LNCaP clone FGC (cell line): ENCODE measurements at places on chromosomes 1 and 21.
A peak's percentile ranks its signal among the peaks of the same experiment; 100 is the strongest.

DNA sequence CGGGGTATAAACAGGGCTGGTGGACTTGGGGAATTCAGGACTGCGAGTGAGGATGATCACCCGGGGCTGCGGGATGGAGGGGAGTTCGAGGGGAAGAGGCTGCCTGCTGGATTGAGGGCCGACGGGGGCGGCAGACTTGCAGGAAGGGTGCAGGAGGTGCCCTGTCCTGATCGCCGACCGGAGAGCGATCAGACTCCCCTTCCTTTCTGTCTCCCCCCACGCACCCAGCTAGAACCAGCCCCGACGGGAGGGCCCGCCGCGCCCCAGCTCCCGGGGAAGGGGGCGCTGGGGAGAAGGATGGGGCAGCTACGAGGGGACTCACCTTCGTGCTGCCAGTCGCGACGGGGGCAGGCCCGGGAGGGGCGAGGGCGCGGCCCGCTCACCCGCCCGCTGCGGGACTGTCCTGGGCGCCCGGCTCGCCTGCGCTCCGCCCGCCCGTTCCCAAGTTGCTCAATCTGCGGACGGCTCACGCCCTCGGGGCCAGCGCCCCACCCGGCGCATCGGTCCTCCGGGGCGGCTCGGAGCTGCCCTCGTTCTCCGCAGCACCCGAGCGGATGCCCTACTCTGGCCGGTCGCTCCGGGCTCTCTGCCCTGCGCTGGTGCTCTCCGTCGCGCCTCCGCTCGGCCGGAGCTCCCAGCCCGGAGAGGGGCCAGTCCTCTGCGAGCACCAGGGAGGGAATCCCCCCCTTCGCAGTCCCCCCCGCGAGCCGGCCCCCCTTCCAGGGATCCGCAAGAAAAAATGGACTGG lies at the start of gene RSPO1:
Gene RSPO1, minus strand, starts transcription at position 649 of the 748 bp plus-strand sequence. CDS start 5,231 bp downstream, outside the sequence.
- DNase-seq, result no peak

GRCh38 chr21:25904044-25904695 lies 169.4 kb downstream of the GABPA start:
- no peak for DNase-seq

DNA sequence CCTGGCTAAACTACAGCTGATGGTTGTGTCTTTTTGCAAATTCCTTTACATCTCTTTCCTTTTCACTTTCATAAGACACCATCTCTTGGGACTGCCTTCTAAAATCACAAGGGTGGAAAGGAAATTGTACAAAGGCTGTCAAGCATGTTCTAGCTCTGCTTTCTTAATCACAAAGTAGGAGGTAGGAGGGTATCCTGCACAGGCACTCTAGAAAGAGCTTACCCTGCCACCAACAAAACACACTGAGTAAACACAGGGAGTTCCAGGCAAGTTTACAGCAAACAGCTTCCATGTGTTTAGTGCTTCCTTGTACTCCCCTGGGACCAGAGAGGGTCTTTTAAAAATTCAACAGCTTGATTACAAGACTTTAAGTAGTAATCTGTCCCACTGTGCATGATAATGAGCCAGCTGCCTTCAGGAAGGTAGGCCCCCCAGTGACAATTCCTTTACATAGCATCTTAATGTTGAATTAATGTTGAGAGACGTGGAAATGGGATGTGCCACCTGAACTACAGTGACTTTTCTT lies 2.4 kb downstream of the PLPP3 start:
- DNase-seq, result no peak

GRCh38 chr1:109350655-109351054 lies 43.8 kb upstream of the MYBPHL start:
- DNase-seq, result peak; percentile 76

DNA sequence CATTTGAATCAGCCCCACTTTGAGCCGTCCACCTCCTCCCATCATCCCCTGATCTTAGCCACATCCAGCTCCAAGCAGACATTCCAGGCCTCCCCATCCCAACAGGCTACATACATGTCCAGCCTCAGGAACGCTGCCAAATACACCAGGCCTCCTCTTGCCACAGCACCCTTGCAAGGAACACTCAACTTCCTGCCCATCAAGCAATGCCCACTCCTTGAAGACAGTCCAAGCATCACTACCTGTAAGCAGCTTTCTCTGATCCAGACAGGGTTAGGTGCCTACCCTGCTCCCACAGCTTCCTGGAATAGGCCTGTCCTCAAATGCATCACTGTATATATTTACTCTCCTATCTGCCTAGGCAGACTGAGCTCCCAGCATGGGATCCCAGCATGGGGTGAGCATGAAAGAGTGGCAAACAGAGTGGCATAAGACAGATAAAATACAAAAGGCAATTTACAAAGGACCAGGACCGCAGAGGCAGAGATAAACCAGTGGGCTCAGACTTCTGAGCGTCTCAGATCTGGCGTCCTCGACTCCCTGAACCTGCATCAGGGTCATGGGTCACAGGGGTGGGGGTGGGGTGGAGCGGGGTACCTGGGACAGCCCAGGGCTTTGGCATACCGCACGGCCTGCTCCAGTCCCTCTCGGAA lies 816 bp downstream of the HYI start:
- DNase-seq, result no peak

- peak; percentile 32 for DNase-seq
Observed at GRCh38 chr1:55813618-55814017, 598.5 kb upstream of the USP24 start.

DNA sequence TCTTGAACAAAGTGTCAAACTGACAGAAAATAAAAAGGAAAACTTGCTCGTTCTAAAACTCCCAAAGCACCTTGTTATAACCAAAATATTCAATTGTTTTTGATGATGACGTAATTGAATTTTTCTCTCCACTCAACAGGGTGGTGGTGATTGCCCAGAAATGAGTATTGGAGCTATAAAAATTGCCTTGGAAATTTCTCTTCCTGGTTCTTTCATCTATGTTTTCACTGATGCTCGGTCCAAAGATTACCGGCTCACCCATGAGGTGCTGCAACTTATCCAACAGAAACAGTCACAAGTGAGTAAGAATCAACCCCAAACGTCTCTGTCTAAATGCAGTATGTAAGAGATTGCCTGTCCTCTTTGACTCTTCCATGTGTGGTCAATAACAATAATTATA lies 130.1 kb downstream of the HMCN1 start:
- DNase-seq, result no peak

DNA sequence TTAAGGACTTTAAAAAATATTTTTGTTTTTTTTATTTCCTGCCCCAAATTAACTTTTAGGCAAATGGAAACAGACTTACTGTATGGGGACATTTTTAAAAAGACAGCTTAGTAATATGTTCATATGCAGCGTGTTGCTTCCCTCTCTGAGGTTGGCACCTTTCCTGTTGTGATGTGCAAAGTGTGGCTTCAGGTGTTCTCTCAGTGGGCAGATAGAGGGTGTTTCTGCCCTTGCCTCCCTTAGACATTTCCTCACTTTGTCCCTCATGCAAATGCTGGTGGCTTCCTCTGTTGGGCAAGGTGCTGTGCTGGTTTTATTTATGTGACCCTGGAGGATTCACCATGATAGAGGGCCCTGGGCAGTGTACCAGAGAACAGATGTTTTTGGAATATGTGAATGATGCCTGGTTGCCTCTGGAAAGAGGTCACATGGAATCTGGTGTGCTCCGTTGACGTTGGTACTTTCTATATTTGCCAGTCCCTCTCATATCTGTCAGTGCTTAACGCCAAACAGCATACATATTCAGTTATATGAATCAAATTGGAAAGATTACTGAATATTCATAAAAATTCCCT lies 123.5 kb downstream of the PATJ start:
- DNase-seq, result peak; percentile 56

- no peak for DNase-seq
Observed at GRCh38 chr1:105442901-105443300, 1613.6 kb upstream of the PRMT6 start.

DNA sequence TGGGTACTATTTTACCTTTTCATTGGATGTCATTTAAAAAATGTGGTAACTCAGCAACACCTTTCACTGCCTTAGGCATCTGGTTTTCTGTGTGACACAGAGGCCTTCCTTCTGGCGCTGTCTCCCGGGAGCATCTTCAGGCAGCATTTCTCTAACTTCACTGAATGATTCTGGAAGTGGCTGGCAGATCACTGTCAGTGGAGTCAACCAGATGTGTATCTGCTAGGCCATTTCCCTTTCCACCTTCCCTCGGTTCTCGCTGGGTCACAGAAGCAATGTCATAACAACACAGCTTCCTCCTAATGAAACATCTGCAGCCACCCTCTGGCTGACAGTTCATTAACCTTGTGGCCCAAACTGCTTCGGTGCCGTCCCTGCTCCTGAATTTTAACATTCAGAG lies 137.8 kb downstream of the KIF26B start:
- no peak for DNase-seq

GRCh38 chr21:46459356-46460112 lies 843 bp downstream of the DIP2A start:
- DNase-seq, result no peak

DNA sequence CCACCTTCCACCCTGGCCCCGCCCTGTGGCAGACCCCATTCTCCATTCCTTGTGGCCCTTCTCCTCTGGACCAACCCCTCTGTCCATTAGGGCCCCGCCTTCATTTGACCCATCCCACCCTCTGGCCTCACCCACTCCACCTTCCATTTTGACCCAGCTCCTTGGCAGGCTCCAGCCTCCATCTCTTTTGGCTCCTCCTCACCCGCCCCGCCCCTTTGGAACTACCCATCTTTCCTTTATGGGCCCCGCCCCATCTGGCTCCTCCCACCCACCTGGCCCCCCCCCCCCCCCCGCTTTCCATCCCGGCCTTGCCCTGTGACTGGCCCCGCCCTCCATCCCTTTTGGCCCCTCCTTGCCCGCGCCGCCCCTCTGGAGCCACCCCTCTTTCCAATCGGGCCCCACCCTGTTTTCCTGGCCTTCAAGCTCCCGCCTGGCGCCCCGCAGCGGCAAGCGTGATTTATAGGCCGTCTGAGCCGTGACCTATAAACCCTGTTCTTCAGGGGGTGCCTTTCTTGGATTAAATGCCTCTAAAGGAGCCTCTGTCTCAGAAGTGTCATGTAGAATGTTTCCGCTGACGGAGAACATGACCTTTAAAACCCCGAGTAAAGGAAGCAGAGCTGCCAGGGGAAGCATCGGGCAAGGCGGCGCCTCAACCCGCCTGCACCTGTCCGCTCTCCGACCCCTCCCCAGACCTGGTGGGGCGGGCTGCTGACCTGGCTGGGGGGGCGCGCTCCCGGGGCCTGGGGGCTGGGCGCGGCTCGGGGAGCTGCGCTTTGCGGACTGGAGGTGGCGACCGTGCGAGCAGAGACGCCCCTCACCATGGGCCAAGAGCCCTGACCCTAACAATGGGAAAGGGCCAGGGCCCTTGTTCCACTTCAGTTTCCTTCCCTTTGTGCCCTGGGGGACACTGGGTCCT lies 178.0 kb downstream of the CAMTA1 start:
- DNase-seq, result no peak

DNA sequence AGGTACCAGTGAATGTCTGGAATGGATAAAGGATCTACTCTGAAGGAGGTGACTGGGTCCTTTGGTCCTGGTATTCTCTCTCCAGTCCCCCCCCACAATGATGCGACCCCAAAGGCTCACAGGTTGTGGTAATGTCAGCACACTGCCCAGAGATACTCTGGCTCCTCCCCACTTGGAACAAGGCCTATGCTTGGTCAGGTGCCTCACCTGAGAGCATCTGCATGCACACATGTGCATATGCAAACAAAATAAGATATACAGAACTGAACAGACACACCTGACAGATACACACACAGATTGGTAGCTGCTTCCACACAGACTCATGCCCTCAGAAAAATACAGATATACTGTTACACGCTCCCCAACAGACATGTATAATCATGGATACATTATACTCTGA lies 33.5 kb downstream of the DMAP1 start:
- DNase-seq, result peak; percentile 6

DNA sequence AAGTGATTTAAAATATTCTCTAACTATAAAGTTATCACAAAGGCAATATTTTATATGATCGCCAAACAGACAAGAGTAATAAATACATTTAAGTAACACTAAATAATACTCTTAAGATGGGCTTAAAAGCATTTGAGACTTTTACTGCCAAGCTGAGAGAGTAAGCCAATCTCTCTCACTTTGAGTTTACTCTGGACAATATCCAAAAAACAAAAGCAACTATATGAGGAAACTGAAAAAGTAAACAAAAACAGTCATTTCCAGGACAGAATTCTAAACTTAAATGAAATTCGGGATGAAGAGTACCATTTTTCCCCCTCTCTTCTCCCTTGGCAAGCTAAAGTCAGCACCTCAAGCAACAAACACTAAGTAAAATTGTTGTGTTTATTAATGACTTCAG lies 173.2 kb downstream of the COP1 start:
- DNase-seq, result peak; percentile 58

GRCh38 chr1:15835205-15835740 lies 12.2 kb upstream of the SPEN start:
- no peak for DNase-seq

DNA sequence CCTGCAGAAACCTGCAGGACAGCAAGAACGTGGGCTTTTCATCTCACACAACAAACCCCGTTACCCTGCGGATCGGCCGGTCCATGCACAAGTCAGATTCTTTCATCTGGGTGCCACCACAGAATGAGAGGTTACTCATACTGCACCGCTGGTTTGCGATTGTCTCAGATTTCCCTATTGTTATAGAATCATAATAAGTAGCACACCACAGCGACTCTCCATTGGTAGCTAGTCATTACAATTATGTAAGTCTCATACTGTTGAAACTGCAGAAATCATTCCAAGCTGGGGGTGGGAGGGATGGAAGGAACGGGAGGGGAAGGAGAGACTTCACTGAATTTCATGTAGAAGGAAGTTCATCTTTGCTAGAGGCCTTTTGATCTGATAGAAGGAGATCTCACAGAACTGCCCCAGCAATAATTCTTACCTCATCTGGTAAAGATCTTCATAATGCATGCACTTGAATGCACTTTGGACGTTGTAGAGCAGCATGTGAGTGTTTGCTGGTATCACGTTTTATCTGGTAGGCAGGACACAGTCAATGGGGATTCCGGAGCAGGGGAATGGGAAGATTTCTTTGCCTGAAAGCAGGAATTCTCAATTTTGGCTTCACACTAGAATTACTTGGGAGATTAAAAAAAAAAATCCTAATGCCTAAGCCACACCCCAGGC lies 221.1 kb downstream of the KIF26B start:
- no peak for DNase-seq

DNA sequence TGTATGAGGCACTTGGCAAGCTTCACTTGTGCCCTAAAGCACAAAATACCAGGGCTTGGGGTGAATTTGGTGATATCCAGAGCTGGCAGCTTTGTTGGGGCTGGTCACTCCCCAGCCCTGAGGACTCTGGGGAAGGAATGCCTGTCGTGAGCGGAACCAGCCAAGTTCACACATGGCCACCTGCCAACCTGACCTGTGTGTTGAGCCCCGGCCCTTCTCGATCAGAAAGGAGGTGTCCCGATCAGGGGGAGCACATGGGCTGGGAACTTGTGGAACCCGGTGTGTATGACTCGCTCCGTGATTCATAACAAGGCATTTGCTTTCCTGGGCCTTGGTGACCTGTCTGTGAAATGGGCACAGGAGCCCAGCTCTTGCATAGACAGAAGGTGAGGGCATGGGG lies 43.1 kb downstream of the AGPAT3 start:
- no peak for DNase-seq

DNA sequence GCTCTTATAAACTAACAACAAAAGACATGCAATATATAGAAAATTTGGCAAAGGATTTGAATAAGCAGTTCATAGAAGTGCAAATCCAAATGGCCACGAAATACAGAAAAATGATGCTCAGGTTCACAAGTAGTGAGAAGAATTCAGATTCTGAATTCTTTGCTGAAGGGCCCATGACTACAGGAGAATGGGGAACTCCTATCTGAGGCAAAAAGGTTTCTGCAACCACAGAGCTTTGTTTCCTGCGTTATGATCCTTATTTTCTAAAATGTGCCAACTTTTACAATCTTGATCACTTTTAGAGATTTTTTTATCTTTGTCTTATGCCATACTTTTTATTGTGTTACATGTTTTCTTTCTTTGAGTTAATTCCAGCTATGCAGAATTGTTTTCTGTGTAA lies 91.3 kb downstream of the ITSN1 start:
- no peak for DNase-seq
